ENCODE measurements at places on chromosomes 3 and 15.

DNA sequence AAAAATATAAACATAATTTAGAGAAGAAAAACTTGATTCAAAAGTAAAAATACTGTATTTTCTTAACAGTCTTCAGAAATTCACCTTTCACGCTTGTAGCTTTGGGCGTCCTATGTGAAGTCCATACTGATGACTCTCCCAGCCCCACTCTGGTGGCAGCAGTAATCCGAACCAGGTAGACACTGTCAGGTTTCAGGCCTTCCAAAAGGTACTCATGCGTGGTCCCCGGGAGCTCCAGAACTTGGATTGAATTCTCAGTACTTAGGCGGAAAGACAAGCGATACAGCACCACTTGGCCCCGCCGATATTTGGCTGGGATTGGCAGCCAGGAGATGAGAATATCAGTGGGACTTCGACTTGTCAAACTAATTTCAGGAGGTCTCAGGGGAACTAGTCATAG lies 69.7 kb downstream of the PRTG start:
- DNase-seq: no peak

DNA sequence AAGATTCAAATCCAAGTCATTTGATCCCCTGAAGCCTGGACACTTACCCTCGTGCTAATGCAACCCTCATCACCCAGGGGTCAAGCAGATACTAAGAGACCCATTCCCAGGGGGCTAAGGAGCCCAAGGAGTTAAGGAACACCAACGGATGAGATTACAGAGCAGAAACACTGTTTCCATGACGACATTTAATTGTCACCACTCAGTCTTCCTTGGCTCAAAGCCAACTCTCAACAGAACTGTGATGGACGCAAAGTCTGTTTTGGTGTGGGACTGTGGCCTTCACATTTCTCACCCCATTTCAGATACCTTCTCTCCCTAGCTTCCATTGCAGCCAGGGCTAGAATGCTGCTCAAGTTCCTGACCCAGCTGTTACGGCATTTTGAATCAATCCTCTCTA lies 383.5 kb upstream of the WNT5A start:
- DNase-seq: no peak

DNA sequence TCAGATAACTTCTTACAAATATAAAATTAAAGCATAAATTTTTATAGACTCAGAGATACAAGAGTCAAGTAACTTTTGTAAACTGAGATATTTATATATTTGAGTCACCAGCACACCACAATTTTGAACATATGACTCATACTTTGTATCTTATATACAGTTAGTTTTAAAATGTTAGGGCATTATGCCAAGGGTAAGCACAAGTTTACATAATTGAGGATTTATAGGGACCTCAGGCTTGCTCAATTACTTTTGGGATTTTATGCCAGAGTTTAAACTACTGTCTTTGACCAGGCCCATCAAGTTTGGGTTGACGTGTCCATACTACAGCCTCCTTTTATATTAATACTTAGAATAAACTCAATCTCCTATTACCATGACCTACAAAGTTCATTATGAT lies 7.4 kb upstream of the FGF7 start:
- no peak for DNase-seq

DNA sequence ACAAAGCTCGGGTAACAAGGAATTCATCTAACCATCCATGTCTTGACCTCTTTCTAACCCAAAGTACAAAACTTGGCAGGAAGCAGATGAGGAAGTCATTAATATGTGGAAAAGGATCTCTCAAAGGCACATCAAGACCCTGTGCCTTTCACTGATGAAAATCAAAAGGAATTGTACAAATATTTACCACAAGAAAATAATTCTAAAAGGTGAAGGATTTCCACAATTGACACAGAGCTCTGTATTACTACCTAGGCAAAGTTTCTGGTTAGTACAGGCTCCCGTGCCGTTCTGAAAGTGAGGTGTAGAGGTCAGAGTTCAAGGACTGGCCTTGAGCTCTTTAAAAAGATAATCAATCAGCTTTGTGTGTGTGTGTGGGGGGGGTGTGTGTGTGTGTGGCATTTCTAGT lies 239.7 kb upstream of the ICE2 start:
- DNase-seq: no peak

GRCh38 chr15:40595773-40596172 lies 1.7 kb downstream of the KNL1 start:
- no peak for DNase-seq

GRCh38 chr15:82663186-82663600 lies 16.0 kb upstream of the CPEB1 start:
- DNase-seq: no peak

DNA sequence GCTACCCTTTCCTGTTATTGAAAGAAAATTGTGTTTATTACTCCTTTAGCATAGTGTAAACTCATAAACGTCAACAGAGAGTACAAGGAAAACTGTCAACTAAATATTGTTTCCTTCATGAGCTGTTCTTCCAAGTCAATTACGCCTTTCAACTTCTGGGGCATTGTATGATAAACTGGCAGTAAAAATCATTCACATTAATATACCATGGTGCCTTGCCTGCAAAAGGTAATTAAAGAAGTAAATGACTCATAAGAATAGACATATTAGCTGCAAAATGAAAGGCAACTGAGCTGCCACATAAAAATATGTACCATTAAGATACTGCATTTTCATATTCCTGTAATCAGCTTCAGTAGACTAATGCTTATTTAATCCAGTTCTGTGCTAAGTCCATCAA lies 447.3 kb downstream of the FOXP1 start:
- DNase-seq: no peak

GRCh38 chr3:122690096-122690495 lies 9.5 kb downstream of the PARP14 start:
- DNase-seq: no peak

GRCh38 chr15:75479670-75480069 lies 28.2 kb upstream of the SIN3A start:
- DNase-seq: no peak

DNA sequence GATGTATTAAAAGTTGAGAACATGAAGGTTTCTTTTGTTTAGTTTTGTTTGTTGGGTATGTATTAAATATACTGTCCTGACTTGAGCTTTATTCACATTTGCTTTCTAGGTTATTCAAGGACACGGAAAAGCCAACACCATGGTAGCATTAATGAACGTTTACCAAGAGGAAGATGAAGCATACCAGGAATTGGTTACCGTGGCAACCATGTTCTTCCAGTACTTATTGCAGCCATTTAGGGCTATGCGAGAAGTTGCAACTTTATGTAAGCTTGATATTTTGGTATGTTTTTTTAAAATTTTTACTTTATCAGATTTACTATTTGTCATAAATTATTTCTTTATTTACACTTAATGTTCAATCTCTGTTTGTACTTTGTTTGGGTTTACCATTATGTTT lies 3.6 kb downstream of the WHAMM start:
- no peak for DNase-seq

- no peak for DNase-seq
Measured at GRCh38 chr3:20125897-20126296, 60.1 kb downstream of the SGO1 start.

- DNase-seq: no peak
Measured at GRCh38 chr15:28942571-28942970, 56.8 kb downstream of the APBA2 start.

- DNase-seq: no peak
Measured at GRCh38 chr3:143433787-143434378, 314.3 kb downstream of the CHST2 start.

DNA sequence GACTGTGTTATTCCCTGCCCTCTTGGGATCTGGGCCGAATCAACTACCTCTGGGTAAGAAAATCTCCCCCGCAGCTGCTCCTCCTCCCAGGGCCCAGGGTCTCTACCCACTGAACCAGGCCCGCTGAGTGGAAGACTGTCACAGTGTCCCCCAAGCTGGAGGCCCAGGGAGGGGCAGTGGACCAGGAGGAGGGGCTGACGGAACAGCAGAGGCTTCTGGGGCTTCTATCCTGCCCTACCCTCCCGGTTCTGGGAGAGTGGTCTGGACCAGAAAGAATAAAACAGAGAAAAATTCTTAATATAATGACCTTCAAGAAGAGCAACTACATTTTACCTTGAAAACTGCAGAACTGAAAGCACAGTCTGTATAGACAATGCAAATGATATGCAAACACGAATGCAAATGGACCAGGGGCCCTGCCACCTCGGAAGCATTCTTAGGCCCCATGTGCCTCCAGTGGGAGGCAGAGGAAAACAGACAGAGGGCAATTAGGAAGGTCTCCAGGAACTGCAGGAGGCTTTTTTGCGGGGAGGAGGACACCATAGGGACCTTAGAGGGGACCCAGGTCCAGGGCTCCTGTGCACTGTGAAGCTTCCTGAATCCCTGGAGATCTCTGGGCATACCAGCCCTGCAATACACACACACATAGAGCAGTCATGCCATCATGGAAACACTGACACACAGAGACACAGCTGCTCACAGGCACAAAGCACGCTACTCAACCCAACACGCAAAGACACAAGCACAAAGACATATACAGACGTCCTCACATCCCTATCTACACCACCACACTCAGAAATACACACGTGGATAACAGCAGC lies 12.3 kb downstream of the MEGF11 start:
- DNase-seq: no peak

- no peak for DNase-seq
Measured at GRCh38 chr3:195754141-195754540, 33.4 kb downstream of the MUC20 start.

GRCh38 chr15:76298986-76299385 lies 12.3 kb downstream of the ETFA start:
- no peak for DNase-seq

GRCh38 chr3:140341203-140341602 lies 336.7 kb upstream of the TRIM42 start:
- DNase-seq: no peak

DNA sequence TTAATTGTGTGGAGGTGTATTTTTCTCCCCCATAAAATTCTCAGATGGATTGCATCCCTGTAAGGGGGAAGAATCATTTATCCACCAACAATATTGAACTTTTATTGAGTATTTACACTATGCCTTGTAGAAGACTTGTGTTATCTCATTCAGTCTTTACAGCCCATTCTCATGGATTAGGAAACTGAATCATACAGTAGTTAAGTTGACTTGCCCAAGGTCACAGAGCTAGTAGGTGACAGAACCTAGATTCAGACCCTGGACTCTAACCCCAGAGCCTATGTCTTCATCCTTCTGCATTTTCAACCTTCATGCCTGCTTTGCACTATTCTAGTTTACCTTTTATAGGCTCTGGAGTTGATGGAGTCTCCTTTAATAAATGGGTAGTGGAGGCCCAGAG lies 226.8 kb downstream of the LPP start:
- DNase-seq: no peak

DNA sequence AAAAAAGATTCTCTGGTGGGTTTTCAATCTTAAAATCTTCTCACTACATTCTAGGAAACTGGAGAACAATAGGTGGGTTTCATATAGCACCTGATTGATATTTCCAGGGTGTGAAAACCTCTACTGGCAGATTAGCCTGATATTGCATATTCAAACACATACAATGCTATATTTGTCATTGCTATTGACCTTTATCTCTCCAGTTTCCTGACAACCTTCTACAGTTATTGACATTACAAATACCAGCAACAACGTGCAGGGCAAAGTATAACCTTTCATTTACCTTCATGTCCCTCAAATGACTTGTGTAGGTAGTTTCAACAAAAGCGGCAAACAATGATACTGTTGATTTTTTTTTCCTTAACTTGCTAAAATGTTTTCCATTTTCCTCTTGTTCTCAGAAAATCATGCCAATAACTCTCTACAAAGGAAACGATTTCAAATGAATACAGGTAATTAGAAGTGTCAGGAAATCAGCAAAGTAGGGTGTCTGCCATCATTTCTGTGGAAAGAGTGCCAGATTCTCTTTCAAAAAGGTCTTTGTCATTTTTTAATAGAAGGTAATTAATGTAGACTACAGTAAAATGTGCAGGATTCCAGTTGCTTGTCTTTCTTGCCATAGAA lies 72.6 kb upstream of the CDIN1 start:
- no peak for DNase-seq

DNA sequence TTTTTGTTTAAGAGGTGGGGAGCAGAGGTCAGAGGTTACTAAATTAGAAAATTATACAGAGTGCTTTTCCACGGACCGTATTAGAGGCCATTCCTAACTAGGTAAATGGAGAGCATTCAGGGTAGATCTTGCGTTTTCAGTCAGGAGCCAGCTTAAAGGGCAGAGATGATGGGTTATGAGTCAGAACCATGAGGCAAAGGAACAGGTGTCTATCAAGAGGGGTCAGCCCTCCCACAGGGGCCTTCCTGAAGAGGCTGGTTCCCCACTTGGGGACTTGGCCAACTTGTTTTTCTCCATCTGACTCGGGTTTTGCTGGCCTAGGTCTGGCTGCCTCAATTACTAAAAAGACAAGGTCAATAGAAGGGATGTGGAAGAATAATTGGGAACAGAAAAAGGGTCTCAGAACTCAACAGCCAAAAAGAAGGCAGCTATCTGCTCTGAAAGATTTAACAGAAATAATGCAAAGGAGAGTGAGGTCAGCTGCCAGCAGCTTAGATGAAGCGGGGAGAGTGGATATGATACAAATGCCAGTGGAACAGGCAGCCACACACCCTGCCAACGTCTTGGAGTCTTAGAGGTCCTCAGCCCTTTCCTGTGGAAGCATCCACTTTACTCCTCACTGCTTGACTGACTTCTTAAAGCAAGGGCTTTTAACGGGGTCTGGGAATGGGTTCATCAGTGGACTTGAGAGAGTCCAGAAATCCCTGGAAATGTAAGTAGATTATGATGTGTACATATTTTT lies 17.6 kb downstream of the MTMR14 start:
- no peak for DNase-seq

DNA sequence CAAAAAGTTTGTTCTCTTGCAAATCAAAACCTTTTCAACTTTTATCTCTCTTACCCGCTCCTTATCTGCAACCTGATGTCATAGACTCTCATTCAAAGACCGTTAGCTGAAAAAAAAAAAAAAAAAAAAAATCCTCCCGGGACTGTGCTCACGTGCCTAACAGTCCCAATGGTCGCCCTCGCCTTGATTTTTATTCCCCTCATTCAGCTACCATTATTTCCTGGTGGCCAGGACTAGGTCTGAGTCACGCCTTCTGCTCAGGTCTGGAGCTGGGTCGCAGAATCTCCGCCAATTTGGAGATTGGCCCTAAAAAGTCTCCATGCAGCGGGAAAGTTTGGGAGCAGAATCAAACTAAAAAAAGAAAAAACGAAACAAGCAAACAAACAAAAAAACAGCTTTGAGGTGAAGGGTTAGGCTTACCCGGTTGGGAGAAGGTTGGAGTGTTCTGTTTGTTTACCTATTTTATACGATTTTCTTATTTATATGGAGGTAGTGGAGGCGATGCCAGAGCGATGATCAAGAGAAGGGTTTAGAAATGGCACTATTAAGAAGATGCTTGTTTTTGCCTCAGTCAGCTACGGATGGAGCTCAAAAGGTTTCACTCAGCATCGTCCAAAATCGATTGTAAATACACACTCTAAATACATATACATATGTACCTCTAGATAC lies 51.1 kb downstream of the ZIC4 start:
- no peak for DNase-seq

DNA sequence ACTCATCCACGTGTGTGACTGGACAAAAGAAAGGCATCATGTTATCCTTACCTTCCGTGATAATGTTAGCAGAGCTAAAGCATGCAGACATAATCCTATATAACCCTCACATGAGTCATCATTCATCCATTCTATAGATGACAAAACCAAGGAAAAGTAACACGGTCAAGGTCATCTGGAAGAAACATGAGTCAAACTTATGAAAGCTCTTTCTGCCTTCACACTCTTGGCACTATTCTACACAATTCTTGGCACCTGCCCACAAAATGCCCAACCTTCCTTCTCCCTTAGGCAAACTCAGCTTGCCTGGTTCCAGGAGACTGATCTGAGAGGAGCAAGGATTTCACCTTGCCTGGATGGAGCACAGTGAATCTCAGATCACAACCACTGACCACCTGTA lies 66.9 kb downstream of the PRICKLE2 start:
- DNase-seq: no peak

- no peak for DNase-seq
Measured at GRCh38 chr15:41971895-41972252, 483 bp downstream of the EHD4 start.
